A549 treated with RU486 at 1 μM for 4 hours (cell line): ENCODE measurements at places on chromosomes 2 and 18. TPM values are rescaled to one million over a fixed set of nuclear protein-coding genes. Genes with fewer than 3 reads are reported as not detected.

Gene UGT1A10
- 0.15 to 0.17 TPM in 2 of 5 replicates, not detected in the others for total RNA-seq

Gene GCKR
- total RNA-seq, result 0.17 to 0.62 TPM (median 0.42 TPM) in 4 of 5 replicates, not detected in the other

Gene SAG
- total RNA-seq, result not detected in 5 replicates

Gene ESPNL
- 0.07 to 0.35 TPM (median 0.28 TPM) in 5 replicates for total RNA-seq

Gene KCNG2
- not detected in 5 replicates for total RNA-seq

Gene CDH7
- total RNA-seq, result 0.05 TPM in 1 of 5 replicates, not detected in the others

Gene RTP5
- total RNA-seq, result not detected in 5 replicates

Gene FBXO48
- 0.45 to 0.56 TPM (median 0.49 TPM) in 5 replicates for total RNA-seq

Gene MRO
- total RNA-seq, result 0.11 to 0.18 TPM (median 0.15 TPM) in 5 replicates

Gene FTCDNL1
- 1.8 to 2.8 TPM (median 2.5 TPM) in 5 replicates for total RNA-seq
